Neural crest cell (in vitro differentiated cells): ENCODE measurements at places on chromosomes 5 and 9. TPM values are rescaled to one million over a fixed set of nuclear protein-coding genes. Genes with fewer than 3 reads are reported as not detected.
A peak's percentile ranks its signal among the peaks of the same experiment; 100 is the strongest.

SLC31A1 gene
- 30.0 and 30.8 TPM in 2 replicates for total RNA-seq

GRCh38 chr5:172830876-172831662 lies 3.0 kb upstream of the ERGIC1 start:
- no peak for DNase-seq

GRCh38 chr9:29339387-29339786 lies 1766.1 kb upstream of the C9orf72 start:
- no peak for DNase-seq

DNA sequence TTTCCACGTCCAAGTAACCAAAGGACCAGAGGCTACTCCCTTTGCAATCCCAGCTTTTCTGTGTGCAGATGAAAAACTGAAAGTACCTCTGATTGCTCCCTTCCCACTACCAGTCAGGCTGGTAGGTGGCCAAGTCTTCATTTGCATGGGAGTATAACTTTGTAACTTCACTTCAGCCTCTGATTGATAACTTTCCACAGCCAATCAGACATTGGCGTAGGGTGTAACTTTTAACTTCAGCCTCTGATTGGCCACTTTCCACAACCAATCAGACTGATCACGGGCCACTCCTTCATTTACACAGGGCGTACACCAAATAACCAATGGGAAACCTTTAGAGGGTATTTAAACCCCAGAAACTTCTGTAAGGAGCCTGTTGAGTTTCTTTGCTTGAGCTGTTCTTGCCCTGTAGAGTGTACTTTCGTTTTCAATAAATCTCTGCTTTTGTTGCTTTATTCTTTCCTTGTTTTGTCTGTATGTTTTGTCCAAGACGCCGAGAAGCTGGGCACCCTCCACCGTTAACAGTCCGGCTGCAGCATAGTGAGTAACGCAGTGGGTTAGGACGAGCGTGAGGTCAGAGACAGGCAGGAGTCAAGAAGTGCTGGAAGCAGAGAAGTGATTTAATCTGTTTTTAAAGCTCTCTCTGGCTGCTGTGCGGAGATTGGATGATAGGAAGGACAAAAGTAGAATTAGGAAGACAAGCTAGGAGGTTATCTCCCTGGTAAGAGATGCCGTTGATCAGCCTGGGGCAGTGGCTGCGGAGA lies 3.5 kb upstream of the EXOSC2 start:
- DNase-seq, result no peak

GRCh38 chr5:177490311-177490991 lies 7.0 kb downstream of the PDLIM7 start:
- no peak for DNase-seq

DNA sequence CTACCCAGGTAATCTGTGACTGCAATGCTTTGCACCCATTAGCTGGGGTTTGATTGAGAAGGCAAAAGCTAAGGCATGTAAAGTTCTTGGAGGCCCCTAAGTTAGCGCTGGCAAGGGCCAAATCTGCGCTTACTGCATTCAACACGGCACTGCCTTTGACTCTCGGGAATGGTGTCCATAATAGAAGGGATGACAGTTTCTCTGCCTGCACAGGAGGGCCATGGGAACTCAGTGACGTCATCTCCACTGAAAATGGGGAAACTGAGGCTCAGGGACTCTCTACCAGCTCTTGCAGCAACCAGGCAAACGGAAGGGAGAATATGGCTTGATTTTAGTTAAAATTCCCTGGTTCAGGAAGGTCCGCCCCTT lies 487 bp downstream of the SPATA24 start:
- DNase-seq, result no peak

- DNase-seq, result no peak
Measured at GRCh38 chr5:177276886-177277285, 26.6 kb downstream of the RAB24 start.

- no peak for DNase-seq
Measured at GRCh38 chr9:107874591-107875369, 385.2 kb upstream of the KLF4 start.

ZCCHC9 gene
- 31.3 and 32.7 TPM in 2 replicates for total RNA-seq

GRCh38 chr5:126093718-126094117 lies 329.5 kb upstream of the GRAMD2B start:
- DNase-seq, result no peak

DNA sequence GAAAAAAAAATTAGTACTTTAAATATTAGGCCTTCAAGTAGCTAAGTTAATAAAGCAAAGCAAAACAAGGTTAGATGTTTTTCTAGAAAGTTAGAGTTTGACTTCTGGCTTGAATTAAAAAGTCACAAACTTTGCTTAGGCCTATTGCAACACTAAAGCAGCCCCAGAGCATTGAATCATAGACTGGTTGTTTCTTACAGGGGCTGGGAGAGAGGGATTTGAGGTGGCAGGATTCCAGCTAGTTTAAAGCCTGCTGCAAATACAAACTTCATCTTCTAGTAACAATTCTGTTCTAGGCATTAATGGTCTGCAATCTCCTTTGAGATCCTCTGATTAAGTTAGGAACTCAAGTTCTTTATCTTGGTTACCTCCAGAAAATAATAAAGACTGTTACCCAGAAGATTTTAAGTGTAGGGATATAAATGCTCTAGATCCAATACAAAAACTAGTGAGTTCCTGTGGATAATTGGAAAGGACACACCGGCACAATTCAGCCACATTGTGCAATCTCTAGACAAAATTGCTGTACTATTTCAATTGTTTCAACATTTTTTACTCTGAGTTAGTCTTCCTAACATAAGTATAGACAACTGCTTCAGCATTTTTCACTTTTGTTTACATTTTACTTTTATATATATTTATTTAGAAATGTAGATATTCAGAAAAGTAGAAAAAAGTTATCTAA lies 12.6 kb downstream of the OR13C5 start:
- no peak for DNase-seq

DNA sequence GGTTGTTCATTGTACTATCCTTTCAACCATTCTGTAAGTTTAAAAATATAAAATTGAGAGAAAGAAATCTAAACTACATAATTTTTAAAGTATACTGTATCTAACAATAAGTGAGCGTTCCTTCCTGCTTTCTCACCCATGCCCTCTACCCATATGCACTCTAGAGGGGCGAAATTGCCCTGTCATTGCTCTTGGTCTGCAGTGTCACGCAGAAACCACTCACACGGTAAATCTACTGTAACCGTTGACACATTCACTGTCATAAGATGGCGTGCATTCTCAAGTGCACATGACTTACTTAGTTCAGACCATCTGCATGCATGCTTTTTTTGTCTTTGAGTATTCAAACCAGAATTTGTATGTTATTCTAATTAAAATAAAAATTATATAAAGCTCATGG lies 55.7 kb upstream of the NIPBL start:
- no peak for DNase-seq

DNA sequence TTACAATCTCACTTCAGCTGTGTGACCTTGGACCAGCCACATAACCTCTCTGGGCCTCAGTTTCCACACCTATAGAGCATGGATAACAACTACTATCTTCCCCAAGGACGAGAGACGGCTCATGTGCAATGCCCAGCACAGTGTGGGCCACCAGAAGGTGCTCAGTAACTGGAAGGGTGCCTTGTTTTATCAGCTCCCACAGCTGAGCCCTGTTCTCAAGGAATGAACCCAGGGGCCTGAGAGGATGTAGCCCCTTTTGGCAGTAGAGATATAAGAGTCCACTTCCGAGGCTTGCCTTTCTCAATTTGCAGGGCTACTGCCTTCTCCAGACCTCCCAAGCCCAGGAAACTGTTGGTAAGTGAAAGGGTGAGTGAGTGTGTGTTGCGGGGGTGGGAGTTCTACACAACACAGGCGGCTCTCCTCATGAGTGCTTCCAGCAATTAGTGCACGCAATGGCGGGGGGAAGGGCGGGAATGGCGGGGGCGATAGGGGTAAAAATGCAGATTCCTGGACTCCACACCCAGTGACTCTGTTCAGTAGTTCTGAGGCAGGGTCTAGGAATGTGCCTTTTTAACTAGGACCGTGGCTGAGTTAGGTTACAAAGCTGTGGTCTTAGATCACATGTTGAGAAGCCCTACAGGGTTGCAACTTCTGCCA lies 185.1 kb downstream of the FSTL4 start:
- DNase-seq, result no peak

DNA sequence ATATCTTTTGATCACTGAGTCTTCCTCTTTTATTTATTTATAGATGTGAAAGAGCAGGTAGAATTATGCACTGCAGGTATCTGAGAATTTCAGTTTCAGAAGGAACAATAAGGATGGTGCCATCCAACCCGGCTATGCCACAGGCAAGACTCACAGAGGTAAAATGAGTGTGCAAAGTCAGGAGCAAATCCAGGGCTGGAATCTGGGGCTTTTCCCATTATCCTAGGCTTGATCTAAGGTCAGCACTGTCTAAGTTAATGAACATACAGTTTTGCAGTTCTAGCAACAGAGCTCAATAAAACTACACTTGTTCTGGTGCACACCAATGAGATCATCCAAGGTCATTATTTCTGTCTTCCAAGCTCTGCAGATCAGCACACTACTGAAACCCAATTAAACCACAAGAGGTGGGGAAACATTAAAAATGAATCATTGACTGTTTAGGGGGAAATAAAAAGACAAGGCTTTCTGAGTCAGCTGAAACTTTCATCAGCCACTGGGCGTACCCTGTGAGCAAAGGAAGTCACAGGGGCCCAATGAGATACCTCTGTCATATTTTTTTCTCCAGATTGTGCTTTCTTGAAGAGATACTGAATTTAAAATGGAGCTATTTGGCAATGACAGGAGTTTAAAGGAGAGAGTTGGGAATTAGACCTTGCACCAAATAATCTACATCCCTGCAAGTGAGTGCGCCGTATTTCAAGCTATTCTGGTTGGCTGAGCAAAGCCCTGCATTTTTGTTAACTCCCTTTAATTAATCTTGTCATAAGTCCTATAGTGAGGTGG lies 662.2 kb upstream of the ZNF608 start:
- DNase-seq, result no peak

RXRA gene
- 40.0 and 41.2 TPM in 2 replicates for total RNA-seq

GRCh38 chr9:120919843-120920805 lies 6.5 kb downstream of the TRAF1 start:
- DNase-seq, result no peak

- DNase-seq, result no peak
Measured at GRCh38 chr5:9686216-9686615, 56.1 kb upstream of the TAS2R1 start.

GRCh38 chr5:95072281-95072680 lies 212.6 kb downstream of the MCTP1 start:
- no peak for DNase-seq

GRCh38 chr5:423626-424261 lies 19.2 kb upstream of the EXOC3 start:
- no peak for DNase-seq

PDE6A gene
- not detected in 2 replicates for total RNA-seq

KIF12 gene
- not detected in 2 replicates for total RNA-seq

FNIP1 gene
- total RNA-seq, result 20.6 and 24.9 TPM in 2 replicates

PCDHGA5 gene
- 0.32 and 0.51 TPM in 2 replicates for total RNA-seq

PCDHA7 gene
- total RNA-seq, result 1.9 and 2.3 TPM in 2 replicates

GRCh38 chr5:13498279-13498678 lies 446.2 kb downstream of the DNAH5 start:
- DNase-seq, result no peak

TAF11L10 gene
- total RNA-seq, result not detected in 2 replicates

GRCh38 chr9:8338767-8339510 lies 539.4 kb upstream of the DMAC1 start:
- no peak for DNase-seq

DNA sequence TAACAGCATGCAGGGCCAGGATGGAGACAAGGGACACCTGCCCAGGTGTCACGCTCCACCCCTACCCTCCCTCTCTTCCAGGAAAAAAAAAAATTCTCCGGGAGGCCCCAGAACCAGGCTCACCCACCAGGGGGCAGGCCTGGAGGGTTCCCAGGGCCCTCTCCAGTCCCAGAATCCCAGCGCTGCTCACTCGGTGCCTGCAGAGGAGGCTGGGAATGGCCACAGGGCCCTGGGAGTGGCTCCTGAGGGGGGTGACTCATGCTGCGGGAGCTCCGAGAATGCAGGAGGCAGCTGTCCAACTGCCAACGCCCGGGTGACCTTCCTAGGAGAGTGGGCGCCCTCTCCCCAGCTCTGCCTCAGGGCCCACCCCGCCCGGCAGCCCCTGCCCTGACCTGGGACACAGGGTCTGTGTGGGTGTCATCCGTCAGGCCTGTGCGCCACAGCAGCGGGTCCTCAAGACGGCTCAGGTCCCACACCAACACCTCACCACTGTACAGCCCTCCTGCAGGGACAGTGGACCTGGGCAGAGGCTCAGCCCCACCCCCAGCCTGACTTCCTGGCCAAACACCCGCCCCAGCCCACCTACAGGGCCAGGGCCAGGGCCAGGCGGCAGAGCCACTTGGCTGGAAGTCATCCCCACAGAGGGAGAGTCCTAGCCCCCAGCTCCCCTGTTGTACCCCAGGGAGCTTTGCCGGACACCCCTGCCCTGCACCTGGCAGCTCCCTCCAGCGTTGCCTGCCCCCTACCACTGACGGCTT lies 21.2 kb downstream of the DYNC2I2 start:
- DNase-seq, result peak; percentile 45

GRCh38 chr5:31937226-31937625 lies 236.9 kb downstream of the GOLPH3 start:
- no peak for DNase-seq

- DNase-seq, result no peak
Measured at GRCh38 chr5:120314191-120314590, 149.9 kb upstream of the PRR16 start.

- no peak for DNase-seq
Measured at GRCh38 chr5:128826275-128826674, 139.0 kb upstream of the SLC27A6 start.

DNA sequence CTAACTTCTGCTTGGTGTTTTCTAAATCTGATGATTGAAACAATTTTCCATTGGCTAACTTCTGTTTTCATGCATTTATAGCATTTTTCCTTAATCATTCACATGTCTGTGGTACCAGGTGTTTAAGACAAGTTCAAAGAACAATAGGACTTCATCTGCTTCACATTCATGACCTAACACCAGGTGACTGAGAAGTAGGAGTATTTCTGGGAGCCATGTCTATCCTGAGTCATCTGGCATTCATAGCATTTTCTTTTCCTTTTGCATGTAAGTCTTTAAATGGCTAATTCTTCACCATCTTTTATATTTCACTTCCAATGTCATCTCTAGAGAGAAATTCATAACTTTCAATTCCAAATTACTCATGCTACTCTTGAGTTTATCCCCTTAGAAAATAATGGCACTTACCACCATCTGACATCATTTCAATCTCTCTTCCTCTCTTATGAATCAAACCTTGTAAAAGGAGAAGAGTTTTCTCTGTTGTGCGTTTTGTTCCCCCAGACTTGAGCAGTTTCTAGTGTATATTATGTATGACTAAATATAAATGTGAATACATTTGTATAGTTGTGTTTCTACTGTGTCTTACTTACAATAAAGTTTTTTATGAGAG lies 1196.1 kb upstream of the CDH9 start:
- DNase-seq, result no peak

GRCh38 chr5:74638544-74638969 lies 2.0 kb downstream of the ENC1 start:
- DNase-seq, result no peak

GRCh38 chr5:78547731-78548615 lies 100.6 kb downstream of the LHFPL2 start:
- DNase-seq, result no peak

- no peak for DNase-seq
Measured at GRCh38 chr9:126612813-126613641, 701 bp upstream of the LMX1B start.
